ENCODE measurements at places on chromosomes 5 and 9. TPM values are rescaled to one million over a fixed set of nuclear protein-coding genes. Genes with fewer than 3 reads are reported as not detected.
A peak's percentile ranks its signal among the peaks of the same experiment; 100 is the strongest.

DNA sequence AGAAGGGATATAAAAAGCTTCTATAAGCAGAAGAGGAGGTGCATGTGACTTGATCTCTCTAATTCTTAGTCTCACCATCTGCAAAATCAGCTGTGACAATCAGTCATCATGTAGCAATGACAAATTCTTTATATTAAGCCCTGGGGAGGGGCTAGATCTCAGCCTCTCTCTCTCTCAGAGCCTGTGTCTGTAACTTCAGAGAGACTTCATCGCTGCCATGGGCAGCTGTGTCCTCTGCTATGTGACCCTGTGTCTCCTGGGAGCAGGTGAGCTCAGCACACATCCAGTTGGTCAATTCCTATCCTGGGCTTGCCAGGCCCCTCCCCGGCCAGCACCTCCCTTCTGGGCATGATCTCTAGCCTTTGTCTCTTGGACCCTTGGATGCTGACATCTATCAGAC lies 109.6 kb downstream of the ANKRD18B start:
- no peak for DNase-seq

DNA sequence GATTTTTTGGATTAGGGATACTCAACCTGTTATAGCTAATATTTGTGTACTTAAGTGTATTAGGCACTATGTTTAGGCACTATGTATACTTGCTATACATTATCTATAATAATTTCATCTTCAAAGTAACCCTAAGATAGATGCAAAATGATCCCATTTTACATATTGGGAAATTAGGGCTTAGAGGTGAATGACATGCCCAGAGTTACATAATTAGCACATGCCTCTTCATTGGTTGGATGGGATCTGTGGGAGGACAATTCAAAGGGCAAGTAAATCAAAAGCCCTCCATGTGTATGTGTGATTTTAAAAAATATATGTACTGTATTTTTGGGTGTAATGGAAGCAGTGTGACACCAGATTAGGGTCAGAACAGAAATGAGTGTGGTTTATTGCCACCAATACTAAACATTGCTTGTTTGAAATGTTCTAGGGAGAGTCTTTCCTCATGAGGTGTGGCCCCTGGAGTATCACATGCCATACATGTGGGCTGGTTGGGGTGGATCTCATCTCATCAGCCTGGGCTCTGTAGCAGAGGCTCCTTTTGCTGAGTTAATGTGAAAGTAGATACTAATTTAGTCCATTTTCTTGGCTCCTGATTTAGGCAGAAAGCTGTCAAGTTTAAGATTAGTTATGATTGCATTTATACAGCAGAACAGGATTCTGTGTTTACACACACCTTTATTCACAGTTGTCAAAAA lies 5.5 kb downstream of the C9orf85 start:
- no peak for DNase-seq

DNA sequence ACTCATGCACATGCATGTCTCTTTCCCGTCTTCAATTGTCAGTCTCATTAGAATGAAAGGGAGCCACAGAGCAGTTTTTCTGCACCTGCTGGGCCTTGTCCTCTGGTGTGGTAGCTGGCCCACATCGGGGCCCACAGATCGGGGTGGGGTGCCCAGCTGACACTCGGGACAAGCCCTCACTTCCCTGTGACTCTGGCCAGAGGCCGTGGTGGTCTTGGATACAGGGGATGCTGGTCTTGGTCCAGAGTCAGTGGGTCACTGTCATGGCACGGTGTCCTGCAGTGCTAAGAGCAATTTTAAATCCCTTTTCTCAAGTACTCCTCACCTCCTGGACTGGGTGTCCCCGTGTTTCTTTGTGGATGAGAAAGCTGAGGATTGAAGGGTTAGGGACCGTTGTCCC lies 193.2 kb downstream of the CACNA1B start:
- no peak for DNase-seq

- no peak for DNase-seq
These were observed 490.3 kb downstream of the ARHGEF28 start for GRCh38 chr5:74116266-74116665.

Gene FGF18
- 0.81 TPM for total RNA-seq

DNA sequence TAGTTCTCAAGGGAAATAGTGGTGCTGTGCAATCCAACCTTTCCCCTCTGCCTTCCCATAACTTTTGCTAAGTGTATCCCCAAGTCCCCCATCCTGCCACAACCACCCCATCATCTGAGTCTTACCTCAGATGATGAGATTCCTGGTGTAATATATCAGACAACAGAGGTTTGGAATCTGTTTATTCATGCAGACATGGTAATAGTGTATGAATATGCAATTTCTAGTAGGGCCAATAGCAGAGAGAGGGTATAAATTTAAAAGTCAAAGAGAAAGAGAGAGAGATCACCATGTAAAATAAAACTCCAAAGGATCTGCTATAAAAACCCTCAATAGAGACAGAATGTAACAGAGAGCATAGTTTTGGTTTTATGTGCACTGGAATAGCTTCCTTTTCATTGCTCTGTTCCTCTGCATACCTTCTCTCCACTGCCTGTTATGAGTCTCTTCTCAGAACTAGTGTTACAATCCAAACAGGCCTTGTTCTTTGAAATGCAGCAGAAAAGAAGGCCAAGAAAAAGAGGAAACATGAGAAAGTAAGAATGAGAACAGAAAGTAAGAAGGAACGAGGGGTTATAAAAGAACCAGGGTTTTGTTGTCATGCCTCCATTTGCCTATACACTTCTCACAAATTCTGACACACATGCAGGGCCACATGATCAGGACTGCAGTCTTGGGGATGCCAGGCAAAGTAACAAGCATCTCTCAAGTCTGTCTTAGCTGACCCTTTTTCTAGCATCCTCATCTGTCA lies 278.0 kb downstream of the CETN3 start:
- DNase-seq: no peak

- no peak for DNase-seq
These were observed 221.2 kb downstream of the TLE1 start for GRCh38 chr9:81468084-81468595.

- DNase-seq: no peak
These were observed 113.4 kb downstream of the FRMD3 start for GRCh38 chr9:83424831-83425230.

DNA sequence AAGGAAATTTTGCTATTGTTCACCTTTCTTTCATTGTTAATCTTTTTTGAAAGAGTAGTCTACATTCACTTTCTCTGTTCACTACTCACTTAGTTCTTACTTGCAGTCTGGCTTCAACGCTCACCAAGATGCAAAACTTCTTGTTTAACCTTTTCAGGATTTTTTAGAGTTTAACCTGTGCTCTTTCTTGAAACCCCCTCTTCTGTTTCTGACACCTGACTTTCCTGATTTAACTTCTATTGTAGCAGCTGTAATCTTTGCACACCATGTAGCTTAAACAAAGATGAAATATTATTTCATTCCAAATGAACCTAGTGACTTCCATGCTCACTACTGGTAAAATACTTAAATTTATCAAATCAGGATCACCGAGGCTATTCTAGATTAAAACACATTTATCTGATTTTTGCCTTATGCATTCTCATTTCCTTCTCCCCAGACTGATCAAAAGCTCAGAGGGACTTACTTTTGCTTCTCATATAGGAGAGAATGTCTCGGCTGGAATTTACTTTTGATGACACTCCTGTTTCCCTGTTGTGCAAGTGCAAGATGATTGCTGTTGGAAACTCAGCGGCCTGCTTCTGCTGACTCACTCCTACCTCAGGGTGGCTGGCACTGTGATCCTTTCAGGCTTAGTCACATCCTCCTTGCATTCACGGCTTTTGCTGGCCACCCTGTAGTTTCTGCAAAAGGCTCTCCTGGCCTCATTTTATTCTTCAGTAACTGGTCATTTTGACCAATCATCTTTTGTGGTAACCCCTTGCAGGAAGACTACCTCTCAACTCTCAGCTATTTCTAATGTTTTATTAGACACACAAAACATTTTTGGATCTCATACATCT lies 109.3 kb upstream of the IFNE start:
- peak; percentile 79 for DNase-seq

Gene RLN2
- 0.55 TPM for total RNA-seq

DNA sequence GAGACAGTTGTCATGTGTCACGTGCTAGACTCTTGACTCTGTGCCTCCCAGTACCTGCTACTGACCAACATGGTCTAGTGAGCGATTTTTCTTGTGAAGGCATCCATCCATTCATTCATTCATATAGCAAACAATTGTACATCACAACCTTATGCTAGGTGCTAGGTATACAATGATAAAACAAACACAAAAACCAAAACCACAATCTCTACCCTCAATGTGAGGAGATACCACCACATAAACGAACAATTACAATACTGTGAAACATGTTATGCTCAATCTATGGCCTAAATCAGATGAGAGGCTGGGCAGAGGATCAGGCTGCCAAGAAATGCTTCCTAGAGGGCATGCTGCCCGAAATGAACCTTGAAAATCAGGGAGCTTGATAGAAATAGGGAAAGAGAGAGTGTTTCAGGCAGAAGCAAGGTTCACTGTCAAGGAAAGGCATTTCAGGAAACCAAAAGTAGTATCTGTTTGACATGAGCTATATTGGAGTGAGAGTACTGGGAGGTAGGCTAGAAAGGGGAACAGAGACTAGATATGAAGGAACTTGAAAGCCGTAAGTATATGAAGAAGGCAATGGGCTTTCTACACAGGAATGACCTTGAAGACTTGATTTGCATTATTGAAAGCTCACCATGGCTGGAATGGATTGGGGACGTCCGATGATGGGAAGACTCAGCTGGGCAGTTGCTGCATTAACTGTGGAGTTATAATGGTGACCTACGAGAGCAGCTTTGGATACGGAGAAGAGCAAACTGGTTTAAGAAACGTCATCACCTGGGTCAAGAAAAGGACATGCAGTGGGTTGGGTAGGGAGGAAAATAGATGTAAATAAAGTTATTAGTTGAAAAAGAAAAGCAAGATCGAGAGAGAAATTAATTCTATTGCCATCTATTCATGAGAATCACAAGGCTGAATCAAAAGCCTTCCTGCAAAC lies 90.1 kb downstream of the THBS4 start:
- DNase-seq: no peak

Gene BAG1
- total RNA-seq: 139 TPM

- DNase-seq: no peak
These were observed 131.4 kb upstream of the SHB start for GRCh38 chr9:38200431-38200830.

Gene PDE6A
- not detected for total RNA-seq

Gene F12
- total RNA-seq: 1.3 TPM

- DNase-seq: no peak
These were observed 15.9 kb downstream of the DAP start for GRCh38 chr5:10745133-10745532.

DNA sequence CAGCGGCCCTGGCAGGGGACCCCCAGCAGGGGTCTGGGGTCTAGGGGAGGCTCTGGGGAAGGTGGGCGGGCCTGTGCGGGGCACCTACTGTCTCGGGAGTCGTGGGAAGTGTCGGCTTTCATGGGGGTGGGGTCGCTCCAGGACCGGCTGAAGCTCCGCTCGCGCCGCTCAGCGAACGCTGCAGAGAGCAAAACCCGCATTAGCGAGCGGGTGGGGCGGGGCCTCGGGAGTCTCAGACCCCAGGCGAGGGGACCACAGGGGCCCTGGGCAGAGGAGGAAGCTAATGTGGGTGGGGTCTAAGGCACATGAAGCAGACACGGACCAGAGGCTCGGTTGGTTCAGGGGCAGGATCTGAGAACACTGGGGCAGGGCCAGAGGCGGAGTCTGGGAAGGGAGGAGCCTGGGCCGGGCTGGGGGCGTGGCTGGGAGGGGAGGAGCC lies 5.5 kb downstream of the NSMF start:
- DNase-seq: peak; percentile 83

- DNase-seq: no peak
These were observed 696 bp downstream of the ZNF622 start for GRCh38 chr5:16464664-16465543.

DNA sequence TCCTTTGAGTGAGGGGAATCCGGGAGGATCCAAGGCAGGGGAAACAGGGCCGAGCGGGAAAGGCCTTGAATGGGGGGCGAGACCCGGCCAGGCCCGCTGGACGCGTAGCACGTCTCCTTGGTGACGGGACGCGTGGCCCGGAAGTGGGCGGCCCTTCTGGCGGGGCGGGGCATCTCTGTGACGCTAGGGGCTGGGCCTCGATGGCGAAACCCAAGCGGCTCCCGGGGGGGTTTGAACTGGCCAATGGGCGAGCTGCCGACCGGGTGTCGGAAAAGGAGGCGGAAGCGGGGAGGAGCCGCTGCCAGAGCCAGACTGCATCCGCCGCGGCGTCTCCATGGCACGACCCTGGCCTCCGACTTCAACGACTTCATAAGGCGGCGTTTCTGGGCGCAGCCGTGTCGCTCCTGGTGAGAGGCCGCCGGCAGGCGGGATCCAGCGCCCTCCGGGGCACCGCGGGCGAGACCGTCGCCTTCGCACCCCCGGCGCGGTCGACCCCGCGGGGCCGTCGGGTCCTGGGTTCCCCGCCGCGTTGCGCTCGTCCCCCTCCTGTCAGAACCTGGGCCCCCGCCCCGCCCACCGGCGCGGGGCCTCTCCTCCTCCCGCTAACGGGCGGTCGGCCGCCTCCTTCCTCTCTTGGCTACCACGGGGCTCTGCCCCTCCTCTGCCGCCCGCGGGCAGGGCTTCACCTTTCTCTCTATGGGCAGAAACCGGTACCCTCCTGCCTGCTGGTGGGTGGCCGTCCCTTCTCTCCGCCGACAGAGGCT lies at the start of gene ODF2:
Gene ODF2, plus strand, starts transcription at position 158 of the 764 bp plus-strand sequence. Its CDS starts 86 bp downstream, at position 244.
- peak; percentile 99 for DNase-seq

Gene CARD6
- 17.1 TPM for total RNA-seq

Gene SLCO6A1
- not detected for total RNA-seq

DNA sequence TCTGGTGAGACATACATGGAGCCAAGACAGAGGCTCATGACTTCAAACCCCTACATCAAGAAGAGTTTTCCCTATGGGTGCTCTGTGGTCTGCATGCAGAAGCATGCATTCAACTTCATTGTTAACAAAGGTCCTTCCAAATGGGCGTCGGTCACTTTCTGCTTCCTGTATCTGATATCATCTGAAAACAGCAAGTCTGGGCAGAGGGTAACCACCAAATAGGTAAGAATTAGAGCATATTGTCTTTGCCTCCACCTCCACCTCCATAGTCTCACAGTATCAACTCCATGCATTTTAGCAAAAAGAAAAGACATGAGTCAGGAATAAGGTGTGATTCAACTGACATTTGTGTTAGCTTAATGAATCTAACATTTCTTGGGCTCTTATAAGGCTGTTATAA lies 462.9 kb downstream of the DMRT2 start:
- DNase-seq: no peak

DNA sequence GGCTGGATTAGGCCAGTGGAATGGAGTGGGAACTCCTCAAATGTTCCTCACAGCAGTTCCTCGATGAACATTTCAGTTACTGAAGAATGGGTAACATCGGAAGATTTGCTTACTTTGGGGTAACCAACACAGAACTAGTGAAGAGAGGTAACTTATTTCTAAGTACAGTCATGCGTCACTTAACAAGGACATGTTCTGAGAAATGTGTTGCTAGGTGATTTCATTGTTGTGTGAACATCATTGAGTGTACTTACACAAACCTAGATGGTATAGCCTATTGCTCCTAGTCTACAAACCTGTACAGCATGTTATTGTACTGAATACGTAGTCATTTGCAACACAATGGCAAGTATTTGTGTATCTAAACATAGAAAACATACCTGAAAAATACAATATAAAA lies 228.3 kb downstream of the MAST4 start:
- no peak for DNase-seq

GRCh38 chr9:72440992-72441847 lies 76.2 kb upstream of the ZFAND5 start:
- no peak for DNase-seq

Gene ABLIM3
- total RNA-seq: 101 TPM

Gene LRRTM2
- total RNA-seq: not detected
